ENCODE measurements at places on chromosomes 2 and 18. TPM values are rescaled to one million over a fixed set of nuclear protein-coding genes. Genes with fewer than 3 reads are reported as not detected.

MDH1 gene
- 261 TPM for total RNA-seq

HPCAL1 gene
- total RNA-seq: 42.5 TPM

CPO gene
- 0.17 TPM for total RNA-seq

INO80B gene
- 14.1 TPM for total RNA-seq

ASPRV1 gene
- total RNA-seq: 0.33 TPM

SP100 gene
- total RNA-seq: 106 TPM

NEB gene
- 0.17 TPM for total RNA-seq

NEU2 gene
- total RNA-seq: not detected

NOSTRIN gene
- 0.33 TPM for total RNA-seq

C18orf54 gene
- 1.7 TPM for total RNA-seq

FBXO41 gene
- total RNA-seq: 3.1 TPM

Data from smooth muscle cell of trachea (primary cell).